Left cardiac atrium (tissue), 4 donors: ENCODE measurements at places on chromosomes 5 and 9. TPM values are rescaled to one million over a fixed set of nuclear protein-coding genes. Genes with fewer than 3 reads are reported as not detected.
A peak's percentile ranks its signal among the peaks of the same experiment; 100 is the strongest.

The CEMIP2 gene
- total RNA-seq = 31.9 TPM

The C9orf153 gene
- 0.41 TPM for total RNA-seq

- DNase-seq = peak; percentile 92
Observed at GRCh38 chr9:70258692-70259511, at the start of gene SMC5. Gene SMC5 (plus strand): TSS chr9:70258978. CDS start chr9:70259079, 101 bp downstream.

- DNase-seq = no peak
Observed at GRCh38 chr5:57834829-57835608, 352.4 kb upstream of the ACTBL2 start.

- DNase-seq = no peak
Observed at GRCh38 chr5:169717288-169717687, 80.2 kb downstream of the DOCK2 start.

The DBH gene
- total RNA-seq = not detected

DNA sequence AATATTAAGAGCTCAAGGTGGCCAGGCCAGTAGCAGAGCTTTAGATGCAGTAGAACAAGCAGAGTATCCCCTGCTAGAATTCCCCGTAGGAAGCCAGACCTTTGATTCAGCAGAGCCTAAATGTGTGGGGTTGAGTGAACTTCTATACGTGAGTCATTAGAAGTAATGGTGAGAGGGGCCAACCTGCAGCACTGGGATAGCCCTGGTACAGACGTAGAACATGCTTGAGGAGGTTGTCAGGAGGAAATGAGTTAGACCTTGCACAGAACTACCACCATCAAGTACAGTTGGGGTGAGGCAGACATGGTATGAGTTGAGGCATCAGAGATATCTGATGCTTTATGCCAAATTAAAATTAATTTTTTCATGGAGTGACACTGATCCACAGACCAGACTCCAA lies 42.0 kb downstream of the PDCD1LG2 start:
- DNase-seq = no peak

DNA sequence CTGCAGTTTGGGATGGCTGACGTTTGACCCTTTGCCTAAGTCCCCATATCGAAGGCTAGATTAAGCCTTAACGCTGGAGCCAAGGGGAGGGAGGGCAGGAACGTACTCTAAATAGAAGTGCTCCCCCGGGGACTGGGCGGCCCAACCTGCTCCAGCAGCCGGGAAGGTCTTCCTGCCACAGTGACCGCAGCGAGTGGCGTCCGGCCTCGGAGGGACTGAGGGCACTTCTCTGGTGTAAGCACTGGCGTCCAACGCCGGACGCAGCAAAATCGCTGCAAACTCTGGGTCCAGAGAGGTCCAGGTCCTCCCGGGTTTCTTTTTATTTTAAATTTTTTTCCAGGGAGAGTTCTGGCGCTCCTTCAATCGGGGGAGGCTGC lies 505 bp upstream of the ACER2 start:
- peak; percentile 76 for DNase-seq

The CD72 gene
- 1.6 TPM for total RNA-seq

GRCh38 chr9:137970098-137970497 lies 92.5 kb downstream of the CACNA1B start:
- no peak for DNase-seq
